ENCODE measurements at places on chromosomes 3 and 15.

DNA sequence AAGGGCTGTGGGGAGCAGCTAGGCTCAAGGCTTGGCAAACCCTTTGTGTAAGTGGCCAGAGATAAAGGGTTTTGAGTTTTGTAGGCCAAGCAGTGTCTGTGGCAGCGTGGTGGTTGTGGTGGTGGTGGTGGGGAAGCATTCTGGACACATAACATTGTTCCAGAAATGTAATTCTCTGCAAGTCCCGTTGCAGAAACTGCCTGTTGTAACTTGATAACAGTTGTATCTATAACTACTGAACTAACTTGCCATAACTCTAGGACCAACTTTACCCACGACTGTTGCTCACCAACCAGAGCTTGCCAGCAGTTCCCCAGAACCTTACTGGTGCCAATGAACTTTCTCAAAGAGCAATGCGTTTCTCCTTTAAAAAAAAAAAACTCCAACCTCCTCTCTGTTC, 18.1 kb upstream of the TMEM40 start:
- DNase-seq: no peak

- DNase-seq: no peak
These were observed 54.9 kb downstream of the SLCO3A1 start for GRCh38 chr15:91908391-91908790.

GRCh38 chr15:60414016-60414682, 16.4 kb upstream of the ANXA2 start:
- DNase-seq: no peak

DNA sequence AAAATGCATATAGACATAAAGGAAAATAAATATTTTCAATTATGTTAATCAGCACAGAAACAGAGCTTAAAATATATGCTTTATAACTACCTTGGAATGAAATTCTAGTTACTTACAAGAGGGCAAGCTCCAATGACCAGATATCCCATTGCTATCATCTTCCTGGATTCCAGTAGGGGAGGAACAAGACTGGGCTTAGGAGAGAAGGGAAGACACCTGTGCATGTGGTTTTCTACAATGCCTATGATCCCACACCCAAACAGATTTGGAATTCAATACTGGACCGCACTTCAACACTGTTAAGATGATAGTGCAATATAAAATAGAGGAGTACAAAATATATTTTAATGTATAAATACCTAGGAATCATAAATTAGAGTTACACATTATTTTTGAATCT, 79.6 kb downstream of the ARPP21 start:
- DNase-seq: no peak

DNA sequence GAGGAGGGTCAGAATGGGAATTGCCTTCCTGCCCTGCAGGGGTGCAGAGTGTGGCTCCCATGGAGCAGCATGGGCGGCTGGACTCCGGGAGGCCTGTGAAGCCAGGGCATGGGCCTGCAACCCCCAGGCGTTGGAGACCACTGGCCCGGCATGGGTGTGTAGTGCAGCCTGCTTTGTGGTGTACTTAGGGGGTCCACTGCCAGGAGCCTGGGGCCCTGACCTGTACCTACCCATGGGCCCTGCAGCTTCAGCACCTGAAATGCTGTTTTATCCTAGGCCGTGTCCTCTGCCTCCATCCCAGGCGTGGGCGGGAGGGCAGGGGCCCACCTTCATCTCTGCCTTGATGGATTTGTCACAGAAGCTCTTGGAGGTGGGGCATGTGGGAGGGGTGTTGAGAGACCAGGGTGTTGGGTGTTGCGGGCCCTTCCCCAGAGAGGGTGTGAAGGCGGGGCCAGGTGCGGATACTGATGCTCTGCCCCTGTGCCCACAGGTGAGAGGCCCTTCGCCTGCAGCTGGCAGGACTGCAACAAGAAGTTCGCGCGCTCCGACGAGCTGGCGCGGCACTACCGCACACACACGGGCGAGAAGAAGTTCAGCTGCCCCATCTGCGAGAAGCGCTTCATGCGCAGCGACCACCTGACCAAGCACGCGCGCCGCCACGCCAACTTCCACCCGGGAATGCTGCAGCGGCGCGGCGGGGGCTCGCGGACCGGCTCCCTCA, 45.0 kb downstream of the KLF13 start:
- DNase-seq: no peak

GRCh38 chr3:56005196-56005805, 463.0 kb downstream of the ERC2 start:
- no peak for DNase-seq

GRCh38 chr3:48428572-48429316, 1.1 kb downstream of the PLXNB1 start:
- DNase-seq: no peak

DNA sequence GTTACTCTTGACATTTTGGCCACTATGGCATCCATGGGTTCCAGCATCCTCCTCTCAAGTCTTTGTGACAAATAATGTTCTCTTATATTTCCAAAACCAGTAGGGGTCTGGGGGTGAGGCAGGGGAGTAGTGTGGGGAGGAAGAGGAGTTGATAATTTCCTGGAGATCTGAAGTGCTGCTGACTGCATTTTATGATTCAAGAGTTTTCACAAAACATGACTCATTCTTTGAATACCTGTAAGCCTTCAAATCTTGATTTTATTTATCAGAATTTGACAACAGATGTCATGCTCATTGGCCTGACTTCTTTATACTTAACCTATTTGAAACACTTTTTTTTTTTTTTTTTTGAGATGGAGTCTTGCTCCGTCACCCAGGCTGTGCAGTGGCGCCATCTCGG, 98.8 kb upstream of the PLXND1 start:
- no peak for DNase-seq

- no peak for DNase-seq
These were observed 634.9 kb upstream of the CFAP20DC start for GRCh38 chr3:59684766-59685165.

- no peak for DNase-seq
These were observed 5.1 kb upstream of the LTF start for GRCh38 chr3:46469680-46470357.

DNA sequence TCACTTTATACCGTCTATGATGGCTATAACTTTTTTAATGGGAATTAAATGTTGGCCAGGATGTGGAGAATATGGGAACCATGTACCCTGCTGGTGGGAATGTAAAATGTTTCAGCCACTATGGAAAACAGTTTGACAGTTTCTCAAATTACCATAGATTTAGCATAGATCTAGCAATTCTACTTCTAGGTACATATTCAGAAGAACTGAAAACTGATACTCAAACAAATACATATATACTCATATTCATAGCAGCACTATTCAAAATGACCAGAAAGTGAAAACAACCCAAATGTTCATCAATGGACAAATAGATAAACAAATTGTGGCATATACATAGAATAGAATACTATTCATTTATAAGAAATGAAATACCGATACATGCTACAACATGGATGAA, 539.4 kb downstream of the IGSF11 start:
- no peak for DNase-seq

GRCh38 chr3:158085358-158085757, 20.9 kb downstream of the SHOX2 start:
- DNase-seq: no peak

DNA sequence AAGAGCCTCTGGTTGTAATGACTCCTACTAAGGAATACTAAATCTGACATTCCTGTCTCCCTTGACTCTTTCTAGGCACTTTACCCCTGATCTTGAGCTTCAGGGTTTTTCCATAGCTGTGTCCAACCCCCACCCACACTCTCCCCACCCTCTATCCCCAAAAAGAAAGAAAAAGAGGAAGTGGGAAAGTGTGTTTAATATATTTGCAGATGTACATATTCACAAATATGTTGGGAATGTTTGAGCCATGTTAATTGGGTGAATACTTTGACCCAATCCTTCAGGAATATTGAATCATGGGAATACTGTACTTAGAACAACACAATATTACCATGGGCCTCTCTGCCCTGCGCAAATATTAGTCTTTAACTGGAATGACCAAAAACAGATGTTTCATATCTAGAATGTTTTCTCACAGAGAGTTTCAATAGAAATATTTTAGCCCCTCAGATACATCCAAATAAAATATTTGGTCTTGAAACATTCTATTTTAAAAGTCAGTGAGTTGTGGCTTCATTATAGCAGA, 19.8 kb upstream of the PFN2 start:
- no peak for DNase-seq

DNA sequence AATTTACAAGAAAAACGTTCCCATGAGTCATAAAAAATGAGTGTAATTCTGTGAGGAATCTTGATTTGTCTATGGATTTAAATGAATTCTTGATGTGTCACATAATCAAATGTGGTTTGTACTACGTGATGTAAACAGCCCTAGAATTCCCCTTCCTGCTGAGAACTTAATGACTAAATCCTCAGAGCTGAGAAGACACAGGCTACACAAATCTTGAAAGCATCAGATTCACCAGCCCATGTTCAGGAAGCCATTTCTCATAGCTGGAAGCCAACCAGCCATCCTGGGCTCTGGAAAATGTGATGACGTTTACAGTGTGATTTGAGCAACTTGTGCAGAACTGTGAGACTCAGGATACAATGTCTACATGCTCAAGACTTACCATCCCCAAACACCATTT, 193.7 kb upstream of the MME start:
- DNase-seq: no peak

DNA sequence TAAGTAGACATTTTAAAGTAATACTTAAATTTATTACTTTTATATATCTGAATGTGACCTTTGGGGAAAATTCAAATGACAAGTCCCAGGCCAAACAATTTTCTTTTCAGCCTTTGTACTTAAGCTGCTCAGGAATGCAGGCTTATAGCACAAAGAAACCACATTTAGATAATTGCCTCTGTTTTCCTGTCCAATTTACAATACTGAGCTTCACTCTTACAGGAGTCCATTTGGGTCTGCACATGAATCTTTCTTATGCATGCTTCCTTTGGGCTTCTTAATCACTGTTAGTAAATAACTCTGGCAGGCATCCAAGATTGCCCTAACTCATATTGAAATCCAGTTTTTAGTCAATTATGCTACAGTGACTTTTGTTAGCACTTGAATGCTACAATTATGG, 459.4 kb upstream of the TGFBR2 start:
- no peak for DNase-seq

DNA sequence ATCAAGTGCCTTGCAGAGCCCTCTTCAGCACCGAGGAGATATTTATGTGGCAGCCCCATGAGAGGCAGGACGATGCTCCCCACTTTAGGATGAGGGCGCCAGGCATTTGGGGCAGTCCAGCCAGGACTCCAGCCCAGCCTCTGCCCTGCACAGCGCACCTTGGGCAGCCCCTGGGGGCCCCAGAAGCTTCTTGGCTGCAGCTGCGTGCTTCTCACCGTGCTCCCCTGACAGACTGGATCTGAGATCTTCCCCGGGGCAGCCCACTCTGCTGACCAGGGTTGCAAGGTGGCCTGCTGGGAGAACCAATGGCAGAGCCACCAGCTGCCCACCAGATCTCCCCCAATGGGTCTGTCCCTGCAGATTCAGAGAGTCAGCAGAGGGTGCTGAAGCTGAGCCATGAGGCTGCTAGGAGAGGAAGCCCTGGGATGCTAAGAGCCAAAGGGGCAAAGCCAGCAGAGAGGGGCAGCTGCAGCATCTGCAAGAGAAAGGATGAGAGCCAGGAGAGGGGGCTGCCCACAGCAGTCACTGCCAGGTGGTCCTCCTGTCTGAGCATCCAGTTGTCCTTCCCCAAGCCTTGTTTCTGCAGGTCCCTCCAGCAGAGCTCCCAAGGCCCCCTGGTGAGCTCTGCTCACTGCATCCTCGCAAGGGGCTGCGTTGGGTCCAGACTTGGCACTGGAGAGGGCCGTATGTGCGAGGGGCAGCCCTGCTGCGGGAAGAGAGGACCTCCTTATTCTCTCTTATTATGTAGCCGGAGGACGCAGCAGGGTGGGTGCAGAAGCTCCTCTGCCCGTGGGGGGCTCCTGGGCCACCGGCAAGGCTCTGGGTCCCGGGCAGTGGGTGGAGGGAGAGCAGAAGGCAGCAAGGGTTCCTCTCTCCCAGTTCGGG, 14.7 kb upstream of the KLF13 start:
- DNase-seq: no peak

DNA sequence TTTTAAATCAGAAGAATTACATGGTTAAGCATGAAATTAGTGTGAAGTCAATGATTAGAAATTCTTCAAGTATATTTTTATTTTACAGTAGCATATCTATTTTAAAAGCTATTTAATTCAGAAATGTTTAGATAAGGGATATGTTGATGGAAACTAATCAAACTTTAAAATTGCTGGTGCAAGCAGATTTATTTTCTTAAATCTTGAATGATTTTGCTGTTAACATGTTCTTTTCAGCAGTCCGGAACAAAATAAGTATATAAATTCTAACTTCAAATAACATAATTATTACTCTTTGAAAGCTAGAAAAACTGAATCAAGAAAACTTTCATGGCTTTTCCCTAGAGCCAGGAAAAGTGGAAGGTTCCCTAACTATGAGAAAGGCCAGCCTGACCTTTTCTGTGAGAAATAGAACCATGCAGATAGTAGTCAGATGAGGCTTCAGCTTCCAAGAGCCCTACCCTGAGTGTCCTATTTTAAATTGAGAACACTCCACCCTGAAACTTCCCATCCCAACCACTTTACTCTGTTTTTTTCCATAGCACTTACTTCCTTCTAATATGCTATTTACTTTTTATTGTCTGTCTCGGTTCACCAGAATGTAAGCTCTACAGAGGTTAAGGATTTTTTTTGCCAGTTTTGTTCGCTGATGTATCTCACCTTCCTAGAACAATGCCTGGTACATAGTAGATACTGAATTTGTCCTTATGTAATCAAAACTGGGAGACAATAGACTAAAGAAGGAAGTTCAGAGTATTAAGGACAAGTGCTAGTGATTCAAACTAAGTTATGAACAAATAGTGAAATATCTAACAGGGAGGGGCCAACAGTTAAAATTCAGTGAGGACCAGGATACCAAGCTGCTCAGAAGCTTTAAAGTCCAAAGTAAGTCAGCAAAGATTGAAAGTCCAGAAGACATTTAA, 66.8 kb downstream of the CD200R1L start:
- DNase-seq: no peak

DNA sequence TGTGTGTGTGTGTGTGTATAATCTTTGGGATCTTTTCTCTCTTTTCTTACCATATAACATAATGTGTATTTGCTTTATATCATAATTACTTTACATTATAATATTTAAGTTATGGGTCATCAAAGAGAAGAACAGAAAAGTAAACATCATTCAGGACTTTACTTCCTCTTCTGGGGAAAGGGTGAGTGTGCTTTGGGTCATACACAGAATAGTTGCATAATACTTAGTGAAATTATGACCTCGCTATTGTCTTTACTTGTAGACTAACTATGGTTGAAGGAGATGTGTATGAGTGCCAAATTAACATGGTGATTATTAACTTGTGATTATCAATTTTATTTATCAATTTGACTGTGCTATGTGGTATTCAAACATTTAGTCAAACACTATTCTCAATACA, 1086.9 kb downstream of the DIPK2A start:
- no peak for DNase-seq

DNA sequence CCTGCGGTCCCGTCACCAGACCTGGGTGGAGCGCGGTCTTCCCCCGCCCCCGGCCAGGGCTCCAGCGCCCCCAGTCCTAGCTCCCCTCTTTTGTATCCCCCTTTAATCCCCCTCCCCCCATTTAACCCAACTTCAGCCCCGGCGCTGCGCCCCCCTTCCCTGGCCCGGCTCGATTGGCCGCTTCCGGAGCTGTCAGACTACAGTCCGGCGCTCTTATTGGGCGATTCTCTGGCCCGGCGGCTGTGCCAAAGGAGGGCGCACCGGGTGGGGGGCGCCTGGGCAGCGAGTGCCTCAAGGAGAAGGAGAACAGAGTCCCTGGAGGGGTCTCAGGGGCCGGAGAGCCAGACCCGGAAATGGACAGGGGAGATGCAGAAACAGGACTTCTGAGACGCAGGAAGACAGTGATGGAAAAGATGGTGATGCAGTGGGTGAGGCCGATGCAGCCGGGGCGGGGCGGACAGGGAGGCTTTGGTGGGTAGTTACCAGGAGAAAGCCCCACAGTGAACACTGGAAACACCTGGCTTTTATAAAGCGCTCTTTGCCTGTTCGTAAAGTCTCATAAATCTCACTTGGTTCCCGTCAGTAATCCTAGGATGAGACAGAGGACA, 1.2 kb upstream of the ADCY5 start:
- no peak for DNase-seq
